WTC11 (cell line): ENCODE measurements at places on chromosomes 2 and 18. TPM values are rescaled to one million over a fixed set of nuclear protein-coding genes. Genes with fewer than 3 reads are reported as not detected.

Gene DPP4
- 2.7 to 3.6 TPM (median 2.7 TPM) in 3 replicates for total RNA-seq

Gene RFX8
- total RNA-seq: 0.16 to 0.28 TPM (median 0.21 TPM) in 3 replicates

Gene CSRNP3
- total RNA-seq: 7.3 to 8.0 TPM (median 8.0 TPM) in 3 replicates

Gene AMER3
- total RNA-seq: 0.05 to 0.13 TPM (median 0.09 TPM) in 3 replicates

Gene ALLC
- total RNA-seq: not detected in 3 replicates

Gene KYNU
- 0.18 to 0.85 TPM (median 0.21 TPM) in 3 replicates for total RNA-seq

Gene LANCL1
- total RNA-seq: 35.9 to 54.0 TPM (median 52.0 TPM) in 3 replicates

Gene TNFAIP6
- 0.11 to 0.18 TPM (median 0.11 TPM) in 3 replicates for total RNA-seq

Gene MSTN
- not detected in 3 replicates for total RNA-seq

Gene STK17B
- 11.2 to 11.8 TPM (median 11.7 TPM) in 3 replicates for total RNA-seq

Gene PIEZO2
- total RNA-seq: 10.7 to 16.9 TPM (median 15.1 TPM) in 3 replicates

Gene IL36RN
- total RNA-seq: not detected in 3 replicates

Gene KIF5C
- 58.0 to 73.5 TPM (median 60.6 TPM) in 3 replicates for total RNA-seq

Gene XDH
- 3.0 to 3.7 TPM (median 3.7 TPM) in 3 replicates for total RNA-seq
